ENCODE measurements at places on chromosomes 7 and 10.
A peak's percentile ranks its signal among the peaks of the same experiment; 100 is the strongest.

DNA sequence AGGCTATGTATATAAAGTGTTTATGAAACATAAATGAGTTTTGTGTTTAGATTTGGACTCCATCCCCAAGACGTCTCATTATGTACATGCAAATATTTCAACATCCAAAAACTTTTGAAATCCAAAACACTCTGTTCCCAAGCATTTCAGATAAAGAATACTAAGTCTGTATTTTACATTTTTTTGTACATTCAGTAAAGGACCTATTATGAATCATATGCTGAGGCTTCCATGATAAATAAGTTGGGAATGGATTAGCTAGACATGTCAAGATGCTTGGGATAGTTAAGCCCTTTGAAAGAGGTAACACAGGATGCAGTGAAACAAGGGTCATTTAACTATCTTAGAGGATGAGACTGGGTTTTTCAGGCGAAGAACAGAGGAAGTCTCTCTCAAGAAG is 262.9 kb downstream of the SNX13 start:
- no peak for DNase-seq

DNA sequence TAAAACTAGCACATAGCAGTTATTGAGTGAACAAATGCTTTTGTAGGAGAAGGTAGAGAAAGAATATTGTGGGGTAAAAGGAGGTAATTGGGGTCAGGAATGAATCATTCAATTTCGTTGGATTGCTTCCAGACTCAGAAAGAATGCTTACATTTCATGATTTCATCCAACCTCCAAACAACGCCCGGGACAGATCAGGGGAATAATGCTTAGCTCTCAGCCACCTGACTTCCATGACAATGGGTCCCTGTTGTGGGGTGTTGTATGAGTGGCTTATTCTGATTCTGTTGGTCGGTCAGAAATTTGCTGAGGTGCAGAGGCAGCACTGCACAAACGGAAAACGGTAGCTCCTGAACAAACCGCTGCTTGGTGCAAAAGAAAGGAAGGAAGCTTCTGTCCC is 24.0 kb upstream of the INPP5F start:
- DNase-seq = peak; percentile 57

DNA sequence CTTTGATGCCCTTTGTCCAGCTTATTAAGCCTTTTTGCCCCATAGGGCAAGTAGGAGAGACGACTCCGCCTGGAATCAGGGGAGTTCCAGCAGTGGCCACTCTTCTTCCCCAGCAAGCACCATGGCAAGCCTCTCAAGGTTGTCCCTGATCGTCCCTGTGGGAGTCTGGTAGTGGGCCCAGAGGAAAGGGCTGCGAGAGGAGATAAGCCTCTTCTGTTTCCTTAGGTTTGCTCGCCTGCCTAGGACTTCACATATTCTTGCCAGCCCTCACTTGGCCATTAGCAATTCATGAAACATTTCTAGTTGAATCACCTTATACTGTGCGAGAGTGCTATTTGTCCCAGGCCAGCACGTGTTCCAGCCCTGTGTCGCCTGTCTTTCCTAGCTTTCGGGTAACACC is 47.8 kb upstream of the CPN1 start:
- peak; percentile 88 for DNase-seq

DNA sequence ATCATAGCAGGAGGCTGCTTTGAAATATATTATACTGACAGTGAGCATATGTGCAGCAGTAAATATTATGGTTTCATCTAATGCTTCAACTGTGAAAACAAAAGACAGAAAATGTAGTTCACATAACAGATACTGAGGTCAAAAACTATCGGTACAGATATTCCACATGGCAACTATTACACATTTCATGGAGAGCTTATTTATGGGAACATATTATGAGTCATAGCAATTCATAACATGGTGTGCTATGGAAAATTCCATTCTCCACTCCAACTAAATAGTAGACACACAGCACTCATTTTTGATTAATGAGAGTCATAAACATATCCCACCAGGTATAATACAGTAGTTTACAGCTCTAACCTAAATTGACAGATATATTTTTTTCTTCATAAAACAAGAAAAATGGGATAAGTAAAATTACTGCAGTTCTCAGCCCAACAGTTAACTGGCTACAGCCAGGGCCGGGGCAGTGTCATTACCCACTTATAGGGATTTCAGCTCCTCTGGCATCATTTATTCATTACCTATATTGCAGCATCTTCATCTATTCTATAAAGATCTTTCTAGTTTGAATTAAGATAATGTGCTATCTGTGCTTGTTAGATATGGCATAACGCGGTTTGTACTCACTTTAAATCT is 475.6 kb upstream of the KLF6 start:
- DNase-seq = peak; percentile 96

DNA sequence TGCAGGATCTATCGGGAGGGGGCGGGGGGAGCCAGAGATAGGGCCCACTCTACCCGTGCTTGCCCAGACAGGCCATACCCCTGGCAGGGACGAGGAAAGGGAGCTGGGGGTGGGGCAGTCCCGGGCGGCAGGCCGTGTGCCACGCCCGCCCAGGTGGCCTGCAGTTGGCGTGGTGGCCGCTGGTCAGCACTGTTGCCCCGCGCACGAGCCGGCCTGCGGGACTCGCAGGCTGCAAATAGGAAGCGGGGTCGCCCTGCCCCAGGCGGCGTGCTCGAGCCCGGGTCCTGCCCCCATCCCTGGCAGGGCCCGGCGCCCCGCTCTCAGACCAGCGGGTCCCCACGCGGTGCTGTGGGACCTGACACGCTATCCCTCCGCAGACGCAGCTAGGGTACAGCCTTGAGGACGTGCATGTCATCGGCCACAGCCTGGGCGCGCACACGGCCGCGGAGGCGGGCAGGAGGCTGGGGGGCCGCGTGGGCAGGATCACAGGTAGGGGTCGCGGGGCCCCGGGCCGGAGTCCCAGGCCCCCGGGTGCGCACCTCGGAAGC is 6.7 kb downstream of the PNLIPRP2 start:
- DNase-seq = no peak

All from endothelial cell of umbilical vein (primary cell).